ENCODE measurements at places on chromosomes 5 and 9. TPM values are rescaled to one million over a fixed set of nuclear protein-coding genes. Genes with fewer than 3 reads are reported as not detected.

GRCh38 chr5:43601454-43602260, 1.3 kb upstream of the NNT start:
- DNase-seq: no peak

DNA sequence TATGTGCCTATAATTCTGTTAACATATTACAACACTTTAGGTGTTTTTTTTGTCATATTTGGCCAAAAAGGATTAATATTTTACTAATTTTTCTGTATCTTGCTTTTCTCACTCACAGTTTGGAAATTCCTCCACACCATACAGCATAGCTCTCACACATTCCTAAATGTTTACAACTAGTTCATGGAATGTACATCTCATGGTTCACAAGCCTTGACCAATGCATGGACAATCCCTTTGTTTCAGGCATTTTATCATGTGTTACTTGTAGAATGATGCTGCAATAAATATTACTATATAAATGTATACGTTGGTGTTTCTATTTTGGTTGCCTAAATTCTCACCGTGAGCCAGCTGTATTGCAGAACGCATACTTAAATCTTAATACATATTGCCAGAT, 80.5 kb upstream of the SPATA31C2 start:
- DNase-seq: no peak

GRCh38 chr9:89683626-89684025, 78.8 kb downstream of the GADD45G start:
- DNase-seq: no peak

DNA sequence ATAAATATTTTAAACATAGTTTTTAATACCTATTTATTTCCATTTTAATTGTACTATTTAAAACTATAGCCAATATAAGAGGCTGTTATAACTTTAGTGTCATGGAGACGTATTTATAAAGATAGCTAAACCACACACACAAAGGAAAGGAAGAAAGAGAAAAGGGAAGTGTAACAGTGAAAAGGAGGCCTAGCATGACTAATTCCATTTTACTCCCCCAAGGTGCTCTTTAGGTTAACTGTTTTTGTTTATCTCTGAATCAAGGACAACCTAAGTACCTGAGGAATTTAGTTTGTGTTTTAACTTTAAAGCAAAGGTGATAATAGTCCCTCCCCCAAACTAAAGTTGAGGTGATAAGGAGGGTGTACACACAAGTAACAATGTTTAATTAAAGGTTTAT, 1188.9 kb upstream of the C9orf72 start:
- DNase-seq: no peak

- no peak for DNase-seq
Observed at GRCh38 chr9:94042516-94043360, 41.5 kb upstream of the PTPDC1 start.

GRCh38 chr9:86500031-86500430, 145.8 kb upstream of the TUT7 start:
- DNase-seq: no peak

DNA sequence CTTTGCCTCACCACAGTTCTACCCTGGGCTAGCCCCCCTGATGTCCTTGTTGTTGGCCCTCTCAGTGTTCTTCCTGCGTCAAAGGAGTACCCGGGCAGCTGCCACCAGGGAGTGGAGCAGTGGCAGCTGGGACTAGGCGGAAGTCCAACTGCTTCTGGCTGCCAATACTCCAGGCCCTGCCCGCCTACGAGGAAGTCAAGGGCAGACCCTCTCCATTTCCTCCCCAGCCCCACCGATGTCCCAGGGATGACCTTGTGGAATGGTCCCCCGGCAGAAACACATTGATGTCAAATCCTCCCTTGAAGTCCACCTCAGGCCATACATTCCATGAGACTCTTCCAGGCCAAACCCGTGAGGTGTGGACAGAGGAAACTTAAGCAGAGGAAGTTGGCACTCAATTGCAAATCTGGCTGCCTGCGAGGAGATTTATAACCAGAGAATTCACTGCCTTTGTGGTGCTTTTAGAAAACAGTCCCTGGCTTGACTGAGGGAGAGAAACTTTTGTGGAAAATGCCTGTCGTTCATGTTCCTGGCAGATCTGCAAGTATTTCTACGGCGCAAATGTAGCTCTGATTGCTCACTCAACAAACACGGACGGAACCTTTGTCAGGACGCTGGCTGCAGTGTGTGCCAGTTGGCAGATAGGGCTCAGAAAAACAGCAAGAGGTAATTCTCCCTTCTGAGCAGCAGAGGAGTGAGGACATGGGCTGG, 339.7 kb downstream of the RAB3C start:
- DNase-seq: no peak

GRCh38 chr9:113255438-113255837, 19.9 kb downstream of the CDC26 start:
- no peak for DNase-seq

- no peak for DNase-seq
Observed at GRCh38 chr9:94511955-94512265, 43.0 kb upstream of the PCAT7 start.

DNA sequence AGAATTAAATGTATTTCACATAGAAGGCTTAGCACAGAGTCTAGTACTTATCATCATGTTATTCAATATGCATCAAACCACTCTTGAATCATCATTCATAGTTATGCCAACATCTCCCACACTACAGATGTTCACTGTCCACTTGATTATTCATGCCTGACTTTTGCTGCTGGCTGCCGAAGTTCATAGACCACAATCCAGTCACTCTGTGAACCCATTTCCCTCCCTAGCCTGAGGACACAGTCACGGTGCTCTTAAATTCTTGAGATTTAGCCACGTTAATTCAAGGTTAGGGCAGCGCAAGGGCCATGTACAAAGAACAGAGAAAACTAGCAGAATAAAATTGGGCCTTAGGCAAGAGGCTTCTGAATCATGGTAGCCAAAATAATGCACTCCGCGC, 32.4 kb downstream of the ABCA1 start:
- no peak for DNase-seq

DNA sequence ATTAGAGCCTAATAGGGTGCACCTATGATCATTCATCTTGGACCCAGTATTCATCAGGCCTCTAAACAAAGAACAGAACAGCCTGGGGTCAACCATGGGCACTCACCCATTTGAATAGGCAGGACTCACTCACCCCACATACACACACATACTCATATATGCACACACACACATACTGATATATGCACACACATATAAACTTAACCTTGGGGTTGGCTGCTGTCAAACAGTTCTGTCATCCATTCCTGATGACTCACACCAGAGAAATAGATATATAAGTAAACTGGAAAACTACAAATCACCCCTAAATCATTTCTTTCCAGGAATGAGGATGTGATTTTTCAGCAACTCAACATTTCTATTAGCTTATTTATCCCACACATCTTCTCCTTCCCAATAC, 51.3 kb downstream of the ARL15 start:
- no peak for DNase-seq

GRCh38 chr5:32308946-32309345, 3.8 kb downstream of the MTMR12 start:
- no peak for DNase-seq

DNA sequence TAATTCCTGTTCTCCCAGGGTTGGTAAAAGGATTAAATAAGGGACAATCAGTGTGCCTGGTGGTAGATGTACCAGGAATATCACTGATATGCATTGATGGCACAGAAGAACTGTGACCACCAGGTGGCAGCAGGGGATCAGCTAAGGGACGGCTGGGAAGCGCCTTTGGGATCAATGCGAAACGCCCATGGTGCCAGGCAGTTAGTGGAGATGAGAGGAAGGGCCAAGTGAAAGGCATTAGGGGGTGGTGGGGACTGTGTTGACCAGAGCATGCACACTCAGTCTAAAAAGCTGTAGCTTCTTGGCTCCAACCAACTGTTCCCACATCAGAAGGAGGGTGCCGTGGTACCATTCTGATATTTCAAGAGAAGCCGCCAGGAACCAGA, 55.6 kb downstream of the ARHGEF37 start:
- peak; percentile 61 for DNase-seq

- no peak for DNase-seq
Observed at GRCh38 chr9:129914051-129914450, 78.8 kb downstream of the USP20 start.

GRCh38 chr9:3513265-3513818, 12.5 kb downstream of the RFX3 start:
- no peak for DNase-seq

GRCh38 chr5:156913719-156914370, 49.2 kb downstream of the TIMD4 start:
- peak; percentile 86 for DNase-seq

GRCh38 chr5:150001660-150002486, 1.3 kb downstream of the HMGXB3 start:
- DNase-seq: peak; percentile 90

DNA sequence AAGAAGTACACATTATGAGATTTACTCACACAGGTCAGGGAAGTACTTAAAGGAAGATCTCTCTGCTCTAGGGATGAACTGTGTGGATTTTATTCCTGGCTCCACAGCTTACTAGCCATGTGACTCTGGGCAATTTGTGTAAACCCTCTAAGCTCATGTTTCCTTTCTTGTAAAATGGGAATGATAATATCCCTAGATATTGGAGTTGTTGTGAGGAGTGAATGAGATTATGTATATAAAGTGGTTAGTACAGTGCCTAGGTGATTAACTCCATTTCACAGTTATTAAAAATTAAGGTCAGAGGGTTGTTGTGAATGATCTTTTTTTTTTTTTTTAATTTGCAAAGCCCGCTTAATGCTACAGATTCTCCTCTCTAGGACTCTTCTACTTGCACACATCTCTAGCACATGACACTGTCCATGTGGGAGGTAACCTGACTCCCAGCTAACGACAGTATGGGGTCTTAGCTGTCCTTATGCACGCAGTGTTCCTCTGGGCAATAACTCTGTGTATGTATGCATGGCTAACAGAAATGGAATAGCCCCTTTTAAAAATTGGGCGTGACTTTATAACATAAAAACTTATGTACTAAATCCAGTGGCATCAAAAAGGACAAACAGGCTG, 23.9 kb upstream of the MYOT start:
- DNase-seq: no peak

- DNase-seq: no peak
Observed at GRCh38 chr9:95729669-95730368, 145.7 kb upstream of the ERCC6L2 start.

GRCh38 chr9:121798941-121799340, 147.5 kb downstream of the DAB2IP start:
- DNase-seq: no peak

GRCh38 chr5:111703662-111704061, 53.3 kb downstream of the NREP start:
- peak; percentile 79 for DNase-seq

Gene NIM1K
- total RNA-seq: 0.97 TPM

Gene DTWD2
- total RNA-seq: 2.2 TPM

Gene TLX3
- total RNA-seq: not detected

Gene FSD1L
- 4.8 TPM for total RNA-seq

Gene FOXE1
- total RNA-seq: not detected

Gene TMOD1
- 0.91 TPM for total RNA-seq

Gene ENHO
- total RNA-seq: not detected

Gene ZNF367
- total RNA-seq: 22.1 TPM

Gene NR2F1
- not detected for total RNA-seq

Gene LCN9
- total RNA-seq: not detected

Gene VAV2
- total RNA-seq: 6.3 TPM

Gene ALDH1A1
- not detected for total RNA-seq

Gene SV2C
- not detected for total RNA-seq
